Fibroblast of lung (primary cell): ENCODE measurements at places on chromosomes 11 and 22.

GRCh38 chr22:39809772-39810557, 83.6 kb downstream of the ENTHD1 start:
- no peaks in the 10 kb centered on the region for H3K36me3 ChIP-seq
- H3K27me3 ChIP-seq: peaks cover 14% of the 10 kb centered on the region
- H3K27ac ChIP-seq: no peak overlapping the region
- no peak overlapping the region for H3K4me3 ChIP-seq

GRCh38 chr22:42811459-42811858, 45.6 kb downstream of the ARFGAP3 start:
- no peaks in the 10 kb centered on the region for H3K4me1 ChIP-seq
- no peaks in the 10 kb centered on the region for H3K27me3 ChIP-seq
- H3K36me3 ChIP-seq: peaks cover 17% of the 10 kb centered on the region
- no peak overlapping the region for H3K27ac ChIP-seq

DNA sequence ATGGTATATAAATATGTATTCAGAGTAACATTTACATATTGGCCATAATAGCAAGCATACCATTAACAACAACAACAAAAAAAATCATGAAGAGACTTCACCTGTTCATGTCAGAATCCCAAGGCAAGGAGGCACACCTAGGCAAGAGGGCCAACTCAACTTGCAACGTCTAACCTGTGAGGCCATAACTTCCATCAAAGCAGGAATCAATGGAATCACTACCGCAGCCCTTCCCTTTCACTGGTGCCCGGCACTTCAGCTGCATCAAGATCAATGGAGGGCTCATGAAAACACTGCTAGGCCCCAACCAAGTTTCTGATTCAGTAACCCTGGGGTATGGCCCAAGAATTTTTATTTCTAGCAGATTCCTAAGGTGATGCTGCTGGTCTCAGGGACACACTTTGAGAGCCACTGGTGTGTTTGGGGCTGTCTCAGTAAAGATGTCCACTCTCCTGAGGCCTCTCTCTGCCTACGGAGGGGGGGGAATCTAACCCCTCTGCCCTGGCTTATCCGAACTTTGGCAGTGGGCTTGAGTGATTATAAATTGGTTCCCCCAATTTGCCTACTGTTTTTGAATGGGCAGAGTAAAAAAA, 8.0 kb downstream of the ZFTA start:
- peaks cover 9% of the 10 kb centered on the region for H3K4me1 ChIP-seq
- no peak overlapping the region for H3K27ac ChIP-seq
- H3K4me3 ChIP-seq: no peak overlapping the region
- no peak for DNase-seq

- peak; percentile 53 for DNase-seq
- H3K27me3 ChIP-seq: peaks cover 39% of the 10 kb centered on the region
- no peaks in the 10 kb centered on the region for H3K4me1 ChIP-seq
- no peaks in the 10 kb centered on the region for H3K36me3 ChIP-seq
- no peak within 1 kb of the TSS for H3K27ac ChIP-seq
These were observed at the start of gene KCNC1 for GRCh38 chr11:17734418-17734911. Gene KCNC1, plus strand, starts transcription at chr11:17734781. Its CDS starts 1,222 bp downstream, at chr11:17736003.

GRCh38 chr11:29159552-29160465, 857.0 kb downstream of the KCNA4 start:
- no peak overlapping the region for H3K4me3 ChIP-seq
- H3K36me3 ChIP-seq: no peaks in the 10 kb centered on the region
- DNase-seq: peak; percentile 64
- no peak overlapping the region for H3K27ac ChIP-seq

- H3K4me1 ChIP-seq: peaks cover 2% of the 10 kb centered on the region
- no peak for DNase-seq
- H3K4me3 ChIP-seq: no peak overlapping the region
- no peak overlapping the region for H3K27ac ChIP-seq
- H3K36me3 ChIP-seq: peaks cover 3% of the 10 kb centered on the region
These were observed 12.2 kb upstream of the ADSL start for GRCh38 chr22:40334060-40334459.

- peak; percentile 57 for DNase-seq
- no peaks in the 10 kb centered on the region for H3K36me3 ChIP-seq
- H3K27ac ChIP-seq: no peak overlapping the region
- no peaks in the 10 kb centered on the region for H3K4me1 ChIP-seq
- no peaks in the 10 kb centered on the region for H3K27me3 ChIP-seq
- H3K4me3 ChIP-seq: no peak overlapping the region
These were observed 160.2 kb upstream of the BLID start for GRCh38 chr11:122276221-122276620.

GRCh38 chr22:26235792-26236487, 66.7 kb downstream of the SEZ6L start:
- no peaks in the 10 kb centered on the region for H3K27me3 ChIP-seq
- H3K27ac ChIP-seq: no peak overlapping the region
- no peak overlapping the region for H3K4me3 ChIP-seq
- H3K36me3 ChIP-seq: no peaks in the 10 kb centered on the region

DNA sequence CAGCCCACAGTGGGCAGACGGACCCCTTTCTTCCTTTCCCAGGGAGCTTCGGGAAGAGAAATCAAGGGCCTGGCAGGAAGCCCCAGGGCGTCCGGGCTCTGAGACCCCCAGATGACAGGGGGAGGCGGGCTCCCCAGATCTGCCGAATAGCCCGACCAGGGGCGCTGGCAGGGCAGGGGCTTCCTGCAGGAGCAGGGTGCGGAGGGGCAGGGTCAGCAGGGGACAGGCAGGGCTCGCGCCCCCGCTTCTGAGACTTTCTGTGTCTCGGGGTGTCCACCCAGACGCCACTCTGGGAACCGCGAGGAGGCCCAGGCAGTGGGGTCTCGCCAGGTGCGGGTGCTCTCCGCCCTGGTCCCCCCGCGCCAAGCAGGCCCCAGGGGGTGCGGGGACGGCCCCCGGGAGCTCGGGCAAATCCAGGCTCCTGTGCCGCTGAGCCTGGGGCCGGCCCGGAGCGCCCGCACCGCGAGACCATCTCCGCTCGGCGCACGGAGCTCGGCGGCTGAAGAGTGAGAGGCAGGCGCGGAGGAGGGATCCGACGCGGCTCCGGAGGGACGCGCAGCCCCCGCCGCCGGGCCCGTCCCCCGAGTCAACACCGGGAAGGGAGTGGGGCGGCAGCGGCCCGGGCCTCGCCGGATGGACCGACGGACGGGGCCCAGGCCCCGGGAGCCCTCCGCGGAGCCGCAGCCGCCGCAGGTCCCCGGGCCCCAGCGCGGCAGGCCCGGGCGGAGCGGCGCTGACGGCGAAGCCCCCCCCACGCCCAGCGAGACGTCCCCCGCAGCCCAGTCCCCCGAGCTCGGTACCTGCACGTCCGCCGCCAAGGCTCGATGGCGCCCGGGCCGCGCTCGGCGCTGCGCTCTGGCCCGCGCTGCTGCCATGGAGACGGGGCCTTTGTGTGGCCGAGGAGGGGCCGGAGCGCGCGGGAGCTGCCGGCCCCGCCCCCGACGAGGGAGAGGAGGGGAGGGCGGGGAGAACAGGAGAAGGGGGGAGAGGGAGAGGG, at the start of gene PLXNB2:
Gene PLXNB2 (minus strand): TSS at position 894 of the 997 bp plus-strand sequence. CDS start 17,062 bp downstream, outside the sequence.
- H3K27ac ChIP-seq: peak within 1 kb of the TSS; percentile 83
- H3K4me1 ChIP-seq: peaks cover 43% of the 10 kb centered on the region
- no peaks in the 10 kb centered on the region for H3K27me3 ChIP-seq
- peaks cover 10% of the 10 kb centered on the region for H3K36me3 ChIP-seq

DNA sequence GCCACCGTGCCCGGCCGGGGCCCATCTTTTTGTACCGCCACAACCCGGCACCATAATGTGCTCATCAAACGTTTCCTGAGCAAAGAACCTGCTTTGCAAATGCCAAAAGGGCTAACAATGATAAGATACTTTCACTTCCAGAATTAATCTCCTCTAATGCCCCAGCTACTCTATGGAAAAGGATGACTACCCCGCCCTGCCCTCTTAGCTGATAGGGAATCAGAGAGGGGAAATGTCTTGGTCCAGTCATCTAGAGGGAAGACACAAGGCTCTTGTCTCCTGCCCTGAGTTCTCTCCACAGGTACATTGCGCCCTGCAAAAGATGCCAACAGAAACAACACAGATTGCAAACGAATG, 586 bp downstream of the TTLL1 start:
- no peaks in the 10 kb centered on the region for H3K36me3 ChIP-seq
- peak overlapping the region; percentile 63 for H3K27ac ChIP-seq
- DNase-seq: no peak
- H3K27me3 ChIP-seq: no peaks in the 10 kb centered on the region
- peaks cover 2% of the 10 kb centered on the region for H3K4me1 ChIP-seq

- no peaks in the 10 kb centered on the region for H3K36me3 ChIP-seq
- H3K4me1 ChIP-seq: peaks cover 10% of the 10 kb centered on the region
- H3K4me3 ChIP-seq: no peak overlapping the region
These were observed 24.6 kb downstream of the DCPS start for GRCh38 chr11:126328444-126328843.

GRCh38 chr22:43000441-43001175, 14.3 kb downstream of the PACSIN2 start:
- H3K27me3 ChIP-seq: no peaks in the 10 kb centered on the region
- H3K4me1 ChIP-seq: peaks cover 40% of the 10 kb centered on the region
- no peak overlapping the region for H3K4me3 ChIP-seq
- no peaks in the 10 kb centered on the region for H3K36me3 ChIP-seq
- DNase-seq: peak; percentile 80
- H3K27ac ChIP-seq: peak overlapping the region; percentile 82

DNA sequence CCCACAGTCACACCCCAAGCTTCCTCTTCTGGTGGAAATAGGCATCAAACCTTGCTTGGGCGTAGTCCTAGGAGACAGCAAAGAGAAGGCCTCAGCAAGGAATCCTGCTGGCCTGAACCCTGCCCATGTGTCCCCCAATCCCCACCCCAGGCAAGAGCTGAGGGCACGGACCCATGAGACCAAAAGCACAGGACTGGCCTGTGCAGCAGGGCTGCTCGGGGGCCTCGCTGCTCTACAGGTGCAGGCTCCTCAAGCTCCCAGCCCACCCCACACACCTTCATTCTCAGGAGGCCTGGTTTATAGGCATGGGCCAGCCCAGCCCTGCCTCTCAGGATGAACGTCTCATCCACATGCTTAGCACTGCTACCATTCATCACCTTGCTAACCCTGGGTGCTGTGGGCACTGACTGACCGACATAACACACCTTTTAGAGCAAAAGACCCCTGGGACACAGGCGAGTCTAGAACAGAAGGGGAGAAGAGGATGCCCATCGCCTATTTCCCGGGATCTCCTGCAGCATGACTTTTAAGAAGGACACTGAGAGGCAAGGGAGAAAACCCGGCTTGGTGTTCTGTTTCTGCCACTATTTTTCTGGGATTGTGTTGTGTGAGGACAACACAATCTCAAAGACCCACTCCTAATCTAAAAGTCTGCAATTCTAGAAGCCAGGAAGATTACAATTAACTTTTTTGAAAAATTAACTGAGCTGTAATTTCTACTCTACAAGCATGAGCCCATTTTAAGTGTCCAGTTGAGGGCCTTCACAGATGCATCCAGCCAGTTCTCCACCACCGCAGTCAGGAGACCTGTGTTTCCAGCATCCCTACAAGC, 15.4 kb downstream of the TCIRG1 start:
- H3K27me3 ChIP-seq: no peaks in the 10 kb centered on the region
- no peak overlapping the region for H3K4me3 ChIP-seq
- peaks cover 22% of the 10 kb centered on the region for H3K36me3 ChIP-seq
- H3K4me1 ChIP-seq: no peaks in the 10 kb centered on the region

GRCh38 chr11:66188580-66188979, 79.9 kb upstream of the RAB1B start:
- H3K36me3 ChIP-seq: no peaks in the 10 kb centered on the region
- DNase-seq: peak; percentile 83
- H3K4me3 ChIP-seq: no peak overlapping the region

DNA sequence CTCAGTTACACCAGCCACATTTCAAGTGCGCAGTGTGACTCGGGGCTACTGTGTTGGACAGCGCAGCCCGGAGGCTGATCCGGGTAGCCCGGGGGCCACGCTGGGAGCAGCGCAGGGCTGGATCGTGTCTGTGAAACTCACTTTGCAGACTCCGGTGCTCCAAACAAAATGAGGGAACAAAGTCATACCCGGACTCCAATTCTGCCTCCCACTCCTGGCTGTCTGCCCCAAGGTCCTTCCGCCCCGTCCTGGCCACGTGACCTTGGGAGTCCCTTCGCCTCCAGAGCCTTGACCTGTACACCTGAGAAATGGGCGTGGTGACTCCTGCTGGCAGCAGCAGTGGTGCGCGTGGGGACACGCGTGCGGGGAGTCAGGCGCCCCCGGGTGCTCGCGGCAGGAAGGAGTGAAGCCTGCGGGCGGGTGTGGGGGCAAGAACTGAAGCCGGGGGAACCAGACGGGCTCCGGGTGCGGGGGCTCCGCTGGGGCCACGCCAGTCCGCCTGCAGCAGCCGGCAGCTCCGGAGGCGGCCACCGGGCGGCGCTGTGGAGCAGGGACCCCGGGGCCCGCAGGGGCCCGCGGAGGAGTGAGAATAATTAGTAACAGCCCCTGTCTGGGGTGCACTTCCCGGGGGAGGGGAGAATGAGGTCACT, 42.4 kb downstream of the KCNJ4 start:
- no peak for DNase-seq
- H3K4me3 ChIP-seq: peak overlapping the region; percentile 30
- H3K4me1 ChIP-seq: no peaks in the 10 kb centered on the region
- H3K27ac ChIP-seq: no peak overlapping the region
- no peaks in the 10 kb centered on the region for H3K27me3 ChIP-seq
- no peaks in the 10 kb centered on the region for H3K36me3 ChIP-seq

GRCh38 chr22:22155146-22155545, 89.4 kb upstream of the VPREB1 start:
- no peak overlapping the region for H3K27ac ChIP-seq
- H3K36me3 ChIP-seq: no peaks in the 10 kb centered on the region
- H3K4me3 ChIP-seq: no peak overlapping the region
- no peaks in the 10 kb centered on the region for H3K4me1 ChIP-seq
- no peak for DNase-seq
- no peaks in the 10 kb centered on the region for H3K27me3 ChIP-seq

- no peaks in the 10 kb centered on the region for H3K27me3 ChIP-seq
- no peak overlapping the region for H3K27ac ChIP-seq
- no peak overlapping the region for H3K4me3 ChIP-seq
- no peaks in the 10 kb centered on the region for H3K4me1 ChIP-seq
- peak; percentile 46 for DNase-seq
These were observed 31.4 kb downstream of the POU2AF1 start for GRCh38 chr11:111347723-111348115.

DNA sequence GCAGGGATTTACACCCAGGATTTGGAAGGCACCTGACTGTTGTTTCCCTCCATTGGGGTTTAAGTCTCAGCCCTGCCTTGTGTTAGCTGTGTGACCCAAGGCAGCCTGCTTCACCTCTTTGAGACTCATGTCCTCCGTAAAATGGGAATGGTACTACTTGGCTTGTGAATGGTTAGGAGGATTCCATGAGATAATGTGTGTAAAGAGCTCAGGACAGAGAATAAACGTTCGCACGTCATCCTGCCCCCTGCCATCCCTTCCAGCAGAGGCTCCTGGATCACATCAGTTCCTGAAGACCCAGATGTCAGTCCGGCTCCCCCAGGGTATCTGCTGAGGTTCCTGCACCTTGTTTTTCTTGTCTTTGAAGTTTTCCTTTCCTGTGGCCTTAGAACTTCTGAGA, 16.8 kb upstream of the ACCSL start:
- H3K27me3 ChIP-seq: no peaks in the 10 kb centered on the region
- DNase-seq: no peak
- H3K27ac ChIP-seq: peak overlapping the region; percentile 52
- H3K4me1 ChIP-seq: peaks cover 22% of the 10 kb centered on the region
- H3K4me3 ChIP-seq: no peak overlapping the region
